ENCODE measurements at places on chromosomes 3 and 15. TPM values are rescaled to one million over a fixed set of nuclear protein-coding genes. Genes with fewer than 3 reads are reported as not detected.
A peak's percentile ranks its signal among the peaks of the same experiment; 100 is the strongest.

The SCN10A gene
- total RNA-seq: not detected

The TYRO3 gene
- 5.2 TPM for total RNA-seq

DNA sequence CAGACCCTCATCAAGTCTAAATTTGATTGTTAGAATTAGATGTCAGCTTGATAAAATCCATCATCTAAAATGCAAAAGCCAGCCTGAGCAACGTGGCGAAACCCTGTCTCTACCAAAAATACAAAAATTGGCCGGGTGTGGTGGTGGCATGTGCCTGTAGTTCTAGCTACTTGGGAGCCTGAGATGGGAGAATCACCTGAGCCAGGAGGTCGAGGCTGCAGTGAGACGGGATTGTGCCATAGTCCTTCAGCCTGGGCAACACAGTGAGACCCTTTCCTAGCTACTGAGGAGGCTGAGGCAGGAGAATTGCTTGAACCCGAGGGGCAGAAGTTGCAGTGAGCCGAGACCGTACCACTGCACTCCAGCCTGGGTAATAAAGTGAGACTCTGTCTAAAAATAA lies 69.5 kb downstream of the MYO1E start:
- no peak for DNase-seq

The NIT2 gene
- 32.4 TPM for total RNA-seq

The GCSAM gene
- total RNA-seq: not detected

- DNase-seq: no peak
Measured at GRCh38 chr3:194860725-194861124, 175.0 kb downstream of the FAM43A start.

The IVD gene
- total RNA-seq: 112 TPM

The SERINC4 gene
- total RNA-seq: 3.9 TPM

The CCR8 gene
- total RNA-seq: not detected

GRCh38 chr3:46659285-46659684 lies 34.2 kb downstream of the ALS2CL start:
- no peak for DNase-seq

The ZKSCAN7 gene
- total RNA-seq: 15.2 TPM

DNA sequence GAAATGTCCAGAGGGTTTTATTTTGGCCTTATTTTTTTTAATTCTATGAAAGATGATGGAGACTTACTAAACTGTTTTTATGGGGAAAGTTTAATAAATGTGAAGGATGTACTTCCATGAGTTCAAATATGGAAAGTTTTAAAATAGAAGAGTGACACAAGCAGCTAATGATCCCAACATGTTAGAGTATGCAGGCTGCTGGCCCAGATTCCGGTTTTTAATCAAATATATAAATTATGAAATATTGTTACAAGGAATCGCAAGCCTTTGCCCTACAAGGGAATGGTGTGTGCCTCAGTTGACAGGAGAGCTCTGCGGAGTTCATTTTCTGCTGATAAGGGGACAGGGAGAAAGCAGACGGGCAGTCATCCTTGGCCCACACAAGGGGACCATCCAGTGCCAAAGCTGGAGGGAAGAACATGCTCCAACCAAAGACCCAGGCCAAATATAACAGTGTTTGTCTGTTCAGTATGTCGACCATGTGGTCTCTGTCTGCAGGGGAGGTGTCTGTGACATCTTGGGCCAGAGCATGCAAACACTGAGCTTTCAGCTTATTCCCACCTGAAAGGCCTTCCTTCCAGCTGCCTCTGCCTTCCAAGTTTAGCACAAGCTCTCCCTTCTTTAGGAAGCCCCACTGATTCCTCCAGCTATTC lies 69.8 kb downstream of the SSUH2 start:
- no peak for DNase-seq

DNA sequence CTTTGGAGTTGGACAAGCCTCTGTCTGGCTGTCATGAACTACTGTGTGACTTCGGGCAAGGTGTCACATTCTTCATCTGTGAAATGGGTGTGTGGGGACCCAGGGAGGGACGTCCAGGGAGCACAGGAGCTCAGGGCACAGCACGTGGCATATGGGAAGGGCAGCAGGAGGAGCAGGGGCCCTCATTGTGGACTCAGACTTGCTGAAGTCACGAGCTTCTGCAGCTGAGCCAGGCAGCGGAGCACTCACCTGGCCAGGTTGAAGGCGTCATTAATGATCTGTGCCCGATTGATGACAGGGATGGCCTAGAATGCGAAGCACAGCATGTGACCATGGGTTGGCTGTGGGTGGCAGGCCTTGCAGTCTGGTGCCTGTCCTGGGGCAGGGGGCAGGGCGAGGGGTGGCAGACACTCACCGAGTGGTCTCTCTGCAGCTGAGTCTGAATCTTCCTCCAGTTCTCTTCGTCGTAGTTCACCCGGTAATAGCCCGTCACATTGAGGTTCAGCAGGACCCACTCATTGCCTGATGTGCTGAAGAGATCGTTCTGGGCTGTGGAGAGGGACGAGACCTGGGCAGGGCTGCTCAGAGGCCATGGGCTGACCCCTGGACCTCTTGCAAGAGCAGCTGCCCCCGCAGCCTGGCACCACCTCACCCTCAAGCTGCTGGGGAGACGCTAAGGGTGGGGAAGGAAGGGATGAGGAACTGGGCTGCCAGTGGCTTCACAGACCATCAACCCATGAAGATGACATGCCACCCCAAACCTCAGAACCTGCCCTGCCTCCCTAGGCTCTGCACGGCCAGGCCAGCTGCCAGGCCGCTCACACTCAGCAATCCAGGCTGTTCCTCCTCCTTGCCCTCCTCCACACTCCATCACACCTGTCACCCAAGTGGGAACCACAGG lies 15.4 kb downstream of the ANPEP start:
- no peak for DNase-seq

- DNase-seq: no peak
Measured at GRCh38 chr3:25855266-25855784, 65.4 kb downstream of the OXSM start.

GRCh38 chr15:40796512-40796911 lies 10.4 kb upstream of the ZFYVE19 start:
- DNase-seq: no peak

DNA sequence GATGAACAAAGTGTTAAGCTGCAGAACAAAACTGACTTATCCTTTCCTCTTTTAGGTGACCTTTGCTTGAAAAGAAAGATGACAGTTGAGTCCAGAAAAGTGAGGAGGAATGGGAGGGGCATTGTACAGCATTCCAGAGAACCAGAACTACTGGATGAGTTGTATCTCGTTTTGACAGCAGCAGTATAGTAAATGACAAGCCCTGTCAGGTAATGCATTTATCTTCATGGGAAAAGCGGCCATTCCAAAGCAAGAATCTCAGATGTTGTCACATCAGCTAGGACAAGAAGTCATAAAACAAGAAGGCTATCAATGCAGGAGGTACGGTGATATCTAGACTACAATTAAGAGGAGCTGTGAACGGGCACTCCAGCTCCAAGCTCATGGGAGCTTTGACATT lies 421.5 kb downstream of the MAGI1 start:
- DNase-seq: no peak

DNA sequence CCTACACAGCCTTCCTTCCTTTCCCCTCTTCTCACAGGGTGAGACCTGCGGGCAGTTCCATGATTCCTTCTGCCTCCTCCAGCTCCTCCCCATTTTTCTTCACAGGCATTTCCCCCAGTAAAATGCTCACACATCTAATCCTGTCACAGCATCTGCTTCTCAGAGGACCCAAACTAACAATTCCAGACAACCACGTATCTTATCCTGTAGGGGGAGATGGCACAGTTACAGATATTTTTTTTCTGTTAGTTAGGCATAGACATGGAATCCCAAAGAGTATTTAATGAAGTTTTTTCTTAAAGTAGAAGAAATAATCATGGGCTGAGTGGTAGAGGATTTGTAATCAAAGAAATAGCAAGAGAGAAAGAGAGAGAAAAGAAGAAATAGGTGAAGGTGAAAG lies 373.1 kb upstream of the ADAMTS9 start:
- DNase-seq: no peak

The RBMS3 gene
- total RNA-seq: 45.1 TPM

DNA sequence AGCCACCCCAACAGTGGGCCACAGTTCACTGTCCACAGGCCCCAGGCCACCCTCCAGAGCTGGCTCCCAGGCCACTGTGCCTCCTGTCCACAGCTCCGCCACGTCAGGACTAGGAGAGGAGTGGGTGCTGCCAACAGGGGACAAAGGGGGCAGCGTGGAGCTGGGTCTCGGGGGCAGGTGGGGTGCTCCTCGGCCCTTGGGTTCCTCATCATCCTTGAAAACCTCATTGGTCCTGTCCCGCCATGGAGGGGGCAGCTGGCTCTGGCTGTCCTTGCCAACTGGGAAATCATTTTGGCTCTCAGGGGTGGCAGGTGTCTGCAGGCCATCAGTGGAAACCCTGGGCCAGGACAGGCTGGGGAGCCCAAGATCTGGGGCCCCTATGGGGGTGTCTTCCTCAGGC lies 45.2 kb downstream of the ADAMTS7 start:
- no peak for DNase-seq

GRCh38 chr15:71611553-71612396 lies 198.6 kb upstream of the NR2E3 start:
- no peak for DNase-seq

The AGTR1 gene
- 3.3 TPM for total RNA-seq

- DNase-seq: no peak
Measured at GRCh38 chr3:119831941-119832371, 50.1 kb downstream of the NR1I2 start.

DNA sequence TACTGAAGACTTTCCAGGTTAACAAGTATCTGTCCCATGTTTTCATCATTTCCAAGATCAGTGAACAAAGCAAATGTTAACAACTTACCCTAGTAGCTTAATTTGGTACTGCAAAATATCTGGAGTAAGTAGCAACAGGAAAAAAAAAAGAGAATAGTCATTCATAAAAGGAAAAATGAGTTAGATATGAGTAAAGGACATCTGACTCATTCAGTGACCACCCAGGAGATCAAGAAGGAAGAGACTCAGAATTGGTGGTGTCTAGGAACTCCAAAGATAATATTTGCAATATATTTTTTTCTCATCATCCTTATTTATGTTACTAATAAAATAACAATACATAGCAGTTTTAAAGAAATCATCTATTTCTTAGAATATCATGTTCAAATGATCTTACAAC lies 253.8 kb upstream of the COL8A1 start:
- no peak for DNase-seq

The GPR160 gene
- total RNA-seq: 88.9 TPM

The SNX33 gene
- 23.6 TPM for total RNA-seq

The STT3B gene
- total RNA-seq: 106 TPM

The AADAC gene
- total RNA-seq: not detected

DNA sequence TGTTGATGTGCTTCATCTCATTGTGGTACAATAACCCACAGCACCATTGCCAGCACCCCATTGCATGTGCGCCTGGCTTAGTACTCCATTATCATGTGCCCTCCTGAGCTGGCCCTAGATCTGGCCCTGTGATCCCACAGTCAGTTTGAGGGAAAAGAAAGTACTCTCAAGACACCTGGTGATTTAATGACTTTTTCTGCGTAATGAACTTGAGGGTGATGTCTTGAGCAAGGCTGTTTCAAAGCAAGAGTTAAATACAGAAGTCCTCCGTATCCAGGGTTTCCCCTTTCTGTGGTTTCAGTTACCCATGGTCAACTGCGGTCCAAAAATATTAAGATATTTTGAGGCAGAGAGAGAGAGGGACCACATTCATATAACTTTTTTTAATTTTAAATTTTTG lies 16.3 kb downstream of the C3orf20 start:
- DNase-seq: no peak

GRCh38 chr3:113560831-113561623 lies 28.7 kb downstream of the SIDT1 start:
- DNase-seq: no peak

- DNase-seq: no peak
Measured at GRCh38 chr3:53744351-53744750, 101.9 kb downstream of the CHDH start.

- peak; percentile 20 for DNase-seq
Measured at GRCh38 chr3:119145500-119146167, at the start of gene TEX55. TEX55 (plus strand) TSS chr3:119146165; CDS start chr3:119146190, 25 bp downstream.

The MED12L gene
- total RNA-seq: 3.6 TPM

The ZNF662 gene
- total RNA-seq: 8.6 TPM

DNA sequence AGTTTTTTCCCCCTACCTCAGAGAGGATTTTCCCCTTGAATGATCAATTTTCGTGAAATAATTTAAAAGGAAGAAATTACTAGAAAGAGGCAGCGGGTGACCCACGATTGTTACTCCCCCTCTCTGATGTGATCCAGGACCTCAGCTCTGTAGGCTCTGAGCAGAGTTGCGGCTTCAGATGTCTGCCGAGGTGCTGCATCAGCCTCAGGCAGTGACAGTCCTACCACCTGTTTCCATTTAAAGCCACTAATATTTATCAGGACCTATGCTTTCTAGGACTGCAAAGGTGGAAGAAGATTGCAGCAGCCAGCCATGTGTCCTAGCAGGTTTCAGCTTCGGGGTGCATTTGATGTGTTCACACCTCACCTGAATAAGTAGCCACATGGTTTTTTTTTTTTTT lies 294.8 kb upstream of the C2CD4B start:
- no peak for DNase-seq

DNA sequence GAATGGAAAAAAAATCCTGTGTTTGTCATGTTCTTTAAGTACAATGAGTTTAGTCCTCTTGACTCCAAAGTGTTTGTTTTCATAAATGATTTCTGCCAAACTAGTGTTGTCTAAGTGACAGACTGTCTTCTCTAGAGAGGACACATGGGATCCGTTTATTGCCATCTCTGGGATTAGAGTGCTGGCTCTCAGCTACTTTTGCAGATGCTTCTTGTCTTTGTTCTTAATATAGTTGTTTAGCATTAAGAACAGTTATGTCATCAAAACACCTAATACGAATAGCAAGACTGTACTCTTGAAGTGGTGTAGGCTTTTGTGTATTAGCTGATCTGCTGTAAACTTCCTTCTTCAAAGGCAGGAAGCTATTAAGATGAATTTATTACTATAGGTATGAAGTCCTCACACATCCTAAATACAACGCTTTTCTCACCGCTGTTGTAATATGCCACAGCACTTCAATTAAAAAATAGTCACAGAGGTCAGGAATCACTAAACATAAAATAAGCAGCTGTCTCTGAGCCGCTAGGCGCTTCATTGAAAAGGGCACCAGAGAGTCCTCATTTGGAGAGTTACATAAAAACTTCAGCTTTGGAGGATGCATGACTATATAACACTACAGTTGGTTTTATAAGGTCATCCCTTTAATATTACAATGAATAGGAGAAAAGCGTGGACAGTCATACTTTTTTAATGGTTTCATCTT lies 128.3 kb upstream of the ZNF385D start:
- DNase-seq: no peak

GRCh38 chr15:75107516-75107907 lies 84.1 kb downstream of the PPCDC start:
- DNase-seq: no peak

The INSYN1 gene
- 17.3 TPM for total RNA-seq

GRCh38 chr3:194485881-194486539 lies 792 bp downstream of the ATP13A3 start:
- peak; percentile 11 for DNase-seq

GRCh38 chr3:51706788-51707731 lies at the start of gene GRM2:
GRM2 (plus strand) TSS chr3:51707068; CDS start chr3:51708984, 1,916 bp downstream.
- peak; percentile 81 for DNase-seq

The DAZL gene
- not detected for total RNA-seq

GRCh38 chr3:159821110-159821509 lies 167.5 kb upstream of the IL12A start:
- DNase-seq: no peak

Measured in prostate gland (tissue), 2 donors.